ENCODE measurements at places on chromosomes 4 and X.

GRCh38 chr4:152936446-152937335, 568 bp downstream of the FHDC1 start:
- no peak for DNase-seq

- DNase-seq, result no peak
Observed at GRCh38 chrX:149274516-149275105, 230.5 kb downstream of the IDS start.

GRCh38 chrX:154002215-154002719, 17.4 kb downstream of the IRAK1 start:
- no peak for DNase-seq

DNA sequence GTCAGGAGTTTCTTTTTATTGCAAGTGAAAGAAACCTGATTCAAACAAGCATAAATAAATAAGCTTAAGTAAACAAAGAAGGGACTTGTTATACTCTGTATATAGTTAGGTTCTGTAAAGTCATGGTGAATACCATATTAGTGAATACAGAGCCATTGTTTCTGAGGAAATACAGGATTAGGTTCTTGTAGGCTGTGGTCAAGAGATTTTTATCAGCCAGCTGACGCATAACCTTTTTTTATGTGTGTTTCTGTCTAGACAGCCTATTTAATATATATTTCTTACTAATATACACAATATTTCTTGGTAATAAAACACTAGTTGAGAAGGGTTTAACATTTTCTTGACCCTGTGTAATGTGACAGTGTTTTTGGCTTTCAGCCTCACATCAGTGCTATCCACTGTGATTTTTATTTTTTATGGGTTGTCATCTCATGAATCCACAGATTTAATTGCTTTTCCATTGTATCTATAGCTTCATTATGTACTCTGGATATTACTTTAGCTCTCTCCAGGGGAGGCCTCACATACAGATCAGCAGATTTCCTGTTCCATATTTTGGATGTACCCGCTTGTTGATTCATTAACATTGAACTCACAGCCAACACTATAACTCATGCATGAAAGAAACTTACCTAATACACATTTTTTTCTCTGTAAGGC, 8.0 kb downstream of the HERC3 start:
- no peak for DNase-seq

DNA sequence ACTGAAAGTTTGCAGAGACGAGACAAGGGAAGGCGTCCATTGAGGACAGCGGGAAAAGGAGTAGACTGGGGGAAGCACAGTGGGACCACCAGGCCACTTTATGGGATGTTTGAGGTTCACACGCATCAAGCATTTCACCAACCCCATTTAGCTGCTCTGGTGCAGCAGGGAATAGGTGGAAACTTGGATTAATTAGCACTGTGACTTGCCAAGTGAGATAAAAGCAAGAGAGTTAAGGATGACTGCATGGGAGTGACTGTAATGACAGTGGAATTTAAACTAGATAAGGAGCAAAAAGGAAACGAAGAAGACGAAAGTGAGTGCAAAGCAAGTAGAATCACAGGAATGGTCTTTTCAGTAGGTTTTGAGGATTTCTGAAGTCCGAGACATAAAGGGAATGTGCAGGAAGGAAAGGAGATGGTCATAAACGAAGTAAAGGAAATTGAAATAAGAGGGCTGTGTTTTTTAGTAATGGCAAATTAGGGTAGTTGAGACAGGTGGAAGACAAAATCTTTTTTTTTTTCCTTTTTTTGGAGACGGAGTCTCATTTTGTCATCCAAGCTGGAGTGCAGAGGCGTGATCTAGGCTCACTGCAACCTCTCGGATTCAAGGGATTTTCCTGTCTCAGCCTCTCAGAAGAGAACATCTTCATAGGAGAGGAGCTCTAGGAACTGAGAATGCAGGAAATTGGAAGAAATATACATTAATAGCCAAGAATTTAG, 119.0 kb upstream of the MAP9 start:
- no peak for DNase-seq

- no peak for DNase-seq
Observed at GRCh38 chr4:20528508-20528907, 171.8 kb upstream of the PACRGL start.

DNA sequence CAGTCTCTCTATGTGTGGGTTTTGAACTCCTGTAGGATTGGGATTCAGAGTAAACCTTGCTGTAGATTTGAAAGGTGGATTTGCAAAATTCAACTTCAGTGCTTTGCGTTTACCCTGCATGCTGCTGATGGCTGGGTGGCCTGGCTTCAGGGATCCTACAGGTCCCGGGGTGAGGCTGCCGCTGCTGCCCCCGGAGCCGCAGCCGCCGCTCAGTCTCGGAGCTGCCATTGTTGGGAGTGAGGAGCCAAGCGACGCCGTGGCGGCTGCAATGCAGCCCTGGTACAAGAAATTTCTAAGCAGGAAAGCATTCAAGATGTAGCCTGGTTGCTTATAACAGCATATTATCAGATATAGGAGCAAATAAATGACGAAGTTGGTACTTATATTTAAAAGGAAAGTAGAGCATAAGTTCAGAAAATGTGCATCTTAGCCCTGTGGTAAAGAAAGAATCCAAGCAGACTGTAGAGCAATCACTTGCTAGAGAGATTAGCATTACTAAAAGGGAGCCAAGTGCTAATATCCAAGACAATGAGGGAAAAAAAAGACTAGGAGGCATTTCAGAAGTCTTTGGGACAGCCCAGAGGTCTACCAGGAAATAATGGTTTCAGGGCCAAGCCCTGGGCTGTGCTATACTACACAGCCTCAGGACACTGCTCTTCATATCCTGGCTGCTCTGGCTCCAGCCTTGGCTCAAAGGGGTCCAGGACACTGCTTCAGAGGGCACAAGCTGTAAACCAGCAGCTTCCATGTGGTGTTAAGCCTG, 36.9 kb upstream of the CHIC1 start:
- DNase-seq, result no peak

- DNase-seq, result no peak
Observed at GRCh38 chr4:35541888-35542213, 702.5 kb downstream of the ARAP2 start.

DNA sequence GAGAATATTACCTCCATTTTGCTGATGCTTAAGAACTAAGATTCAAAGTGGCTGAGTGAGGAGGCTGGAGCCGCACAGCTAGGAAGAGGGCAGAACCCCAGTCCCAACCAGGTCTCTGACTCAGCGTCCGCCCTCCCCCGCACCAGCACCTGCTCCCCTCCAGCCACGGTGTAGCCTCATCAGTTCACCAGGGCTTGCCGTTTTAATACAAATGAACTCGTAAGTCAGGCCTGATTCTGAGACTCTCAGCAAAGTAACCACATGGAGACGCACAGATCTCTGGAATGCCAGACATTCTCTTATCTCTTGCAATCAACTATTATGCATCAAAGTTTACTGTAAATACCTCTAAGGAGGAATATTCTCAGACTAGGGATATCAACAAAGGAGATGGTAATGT, 52.4 kb downstream of the ENPP6 start:
- no peak for DNase-seq

- no peak for DNase-seq
Observed at GRCh38 chrX:103279624-103280023, 3.1 kb upstream of the TCEAL5 start.

GRCh38 chrX:48086082-48086481, 14.6 kb upstream of the ZNF630 start:
- no peak for DNase-seq

All from stimulated activated CD4-positive, alpha-beta T cell treated with anti-CD3 and anti-CD28 coated beads, Interleukin-4, amount 100 ng/mL, for 48 hours (primary cell).